Suppressor macrophage treated with lipopolysaccharide for 4 hours (primary cell): ENCODE measurements at places on chromosomes 11 and 22.
A peak's percentile ranks its signal among the peaks of the same experiment; 100 is the strongest.

DNA sequence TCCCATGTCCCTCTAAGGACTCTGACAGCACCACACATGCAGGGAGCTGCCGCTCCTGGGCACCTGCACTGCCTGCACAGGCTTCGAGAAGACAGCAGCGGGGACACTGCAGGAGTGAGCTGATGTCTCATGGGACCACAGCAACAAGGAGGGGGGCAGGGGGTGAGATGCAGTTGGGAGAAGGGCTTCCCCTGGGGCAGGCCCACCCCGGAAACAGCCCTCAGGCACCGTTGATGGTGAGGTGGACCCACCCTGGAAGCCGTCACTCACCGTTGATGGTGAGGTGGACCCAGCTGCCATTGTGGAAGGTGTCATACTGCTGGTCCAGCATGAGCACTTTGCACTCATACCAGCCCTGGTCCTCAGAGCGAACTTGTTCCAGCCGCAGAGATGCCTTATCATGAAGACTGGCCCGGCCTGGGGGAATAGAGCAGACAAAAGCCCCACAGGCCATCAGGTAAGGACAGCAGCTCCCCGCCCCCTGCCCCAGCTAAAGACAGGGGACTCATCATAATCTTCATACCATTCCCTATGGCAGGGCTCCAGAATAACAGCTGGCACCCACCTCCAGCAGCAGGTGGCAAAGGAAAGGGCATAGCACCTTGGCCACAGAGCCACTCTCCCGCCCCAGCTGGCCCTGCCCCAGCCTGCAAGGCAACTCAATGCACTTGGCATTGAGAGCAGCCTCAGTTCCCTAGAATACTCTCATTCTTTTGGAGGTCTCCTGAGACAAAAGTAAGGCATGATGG, 12.6 kb downstream of the IGSF9B start:
- DNase-seq: no peak

GRCh38 chr22:17767233-17768065, 6.8 kb downstream of the BID start:
- peak; percentile 72 for DNase-seq

GRCh38 chr11:61996933-61997332, 29.5 kb upstream of the FTH1 start:
- DNase-seq: no peak

GRCh38 chr22:39462443-39463221, 5.8 kb downstream of the MGAT3 start:
- DNase-seq: peak; percentile 70

DNA sequence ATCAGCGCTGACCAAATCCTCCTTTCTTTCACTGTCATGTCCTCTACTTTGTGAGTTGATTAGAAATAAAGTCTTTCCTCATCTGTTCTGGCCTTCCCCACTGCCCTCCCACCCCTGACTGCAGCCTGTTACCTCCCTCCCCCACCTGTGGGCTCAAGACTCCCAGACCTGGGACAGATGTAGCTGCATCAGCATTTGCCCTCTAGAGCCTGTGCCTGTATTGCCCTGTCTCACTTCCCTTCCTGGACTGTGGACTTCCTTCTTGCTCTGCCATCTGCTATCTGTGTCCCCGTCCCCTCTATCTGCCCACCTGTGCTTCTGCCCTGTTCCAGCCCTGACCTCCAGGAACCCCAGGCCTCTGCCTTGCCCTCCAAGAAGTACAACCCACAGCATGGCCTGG, 122.5 kb downstream of the GALNT18 start:
- DNase-seq: no peak

GRCh38 chr11:327581-327923, 6.9 kb upstream of the IFITM3 start:
- no peak for DNase-seq
